ENCODE measurements at places on chromosomes 3 and 15. TPM values are rescaled to one million over a fixed set of nuclear protein-coding genes. Genes with fewer than 3 reads are reported as not detected.
A peak's percentile ranks its signal among the peaks of the same experiment; 100 is the strongest.

The CFAP92 gene
- 0.22 TPM for total RNA-seq

The FBXL2 gene
- total RNA-seq: not detected

The C3orf62 gene
- 10.9 TPM for total RNA-seq

The TLR9 gene
- total RNA-seq: 1.6 TPM

The CELF6 gene
- 2.2 TPM for total RNA-seq

The CDCP1 gene
- total RNA-seq: 8.7 TPM

The CLDN16 gene
- not detected for total RNA-seq

The PLS1 gene
- 2.6 TPM for total RNA-seq

The RLBP1 gene
- total RNA-seq: not detected

The CHRNB4 gene
- not detected for total RNA-seq

The SOX14 gene
- total RNA-seq: not detected

The ISLR2 gene
- total RNA-seq: not detected

GRCh38 chr3:107450254-107450893, 72.4 kb upstream of the BBX start:
- DNase-seq: no peak
- no peak overlapping the region for H3K4me3 ChIP-seq
- no peaks in the 10 kb centered on the region for H3K4me1 ChIP-seq
- peaks cover 4% of the 10 kb centered on the region for H3K27me3 ChIP-seq
- no peaks in the 10 kb centered on the region for H3K36me3 ChIP-seq

DNA sequence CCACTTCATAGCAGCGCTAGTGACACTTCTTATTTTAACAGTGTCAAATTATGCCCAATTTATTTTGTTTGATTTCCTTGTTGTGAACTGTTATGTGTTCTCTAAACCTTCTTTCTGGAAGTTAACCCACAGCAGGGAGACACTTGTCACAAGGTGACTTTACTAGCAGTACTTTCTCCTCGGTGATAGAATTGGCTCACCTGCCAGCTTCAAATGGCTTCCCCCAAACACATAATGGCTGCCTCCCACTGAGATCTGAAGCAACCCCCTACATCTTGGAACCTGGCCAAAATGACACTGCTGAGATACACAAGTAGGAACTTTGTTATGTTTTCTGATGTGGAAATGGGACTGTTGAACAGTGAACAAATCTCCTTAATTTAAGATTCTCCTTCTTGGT, 238.8 kb upstream of the DPH6 start:
- no peaks in the 10 kb centered on the region for H3K36me3 ChIP-seq
- H3K4me1 ChIP-seq: no peaks in the 10 kb centered on the region
- no peak overlapping the region for H3K4me3 ChIP-seq
- peaks cover 3% of the 10 kb centered on the region for H3K27me3 ChIP-seq
- H3K27ac ChIP-seq: no peak overlapping the region
- no peak for DNase-seq

- DNase-seq: no peak
- H3K4me1 ChIP-seq: peaks cover 30% of the 10 kb centered on the region
- H3K4me3 ChIP-seq: no peak overlapping the region
Observed at GRCh38 chr3:63875510-63875909, 11.8 kb downstream of the ATXN7 start.

GRCh38 chr3:69122403-69122802, at the start of gene LMOD3:
Gene LMOD3, minus strand, starts transcription at chr3:69122595. Its CDS starts 209 bp downstream, at chr3:69122386.
- H3K4me1 ChIP-seq: peaks cover 5% of the 10 kb centered on the region
- H3K27ac ChIP-seq: no peak within 1 kb of the TSS
- DNase-seq: no peak
- no peaks in the 10 kb centered on the region for H3K36me3 ChIP-seq
- no peak within 1 kb of the TSS for H3K4me3 ChIP-seq
- H3K27me3 ChIP-seq: no peaks in the 10 kb centered on the region

DNA sequence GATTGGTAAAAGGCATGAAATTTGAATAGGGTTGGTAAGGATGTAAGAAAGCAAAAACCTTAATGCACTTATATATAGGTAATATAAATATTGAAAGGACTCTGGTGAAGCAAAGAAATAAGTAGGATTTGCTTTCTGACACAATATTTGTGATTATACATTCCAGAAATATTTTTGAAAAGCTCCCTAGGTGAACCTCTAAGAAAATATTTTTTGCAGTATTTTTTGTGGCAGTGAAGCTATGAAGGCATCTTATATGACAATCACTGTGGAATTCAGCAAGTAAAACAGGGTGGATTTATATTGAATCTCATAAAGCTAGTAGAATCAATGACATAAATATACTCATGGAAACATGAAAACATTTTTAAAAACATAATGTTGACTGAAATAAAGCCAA, 119.6 kb upstream of the EPHA3 start:
- H3K27me3 ChIP-seq: no peaks in the 10 kb centered on the region
- H3K4me1 ChIP-seq: no peaks in the 10 kb centered on the region
- H3K4me3 ChIP-seq: no peak overlapping the region
- H3K36me3 ChIP-seq: no peaks in the 10 kb centered on the region
- no peak overlapping the region for H3K27ac ChIP-seq
- DNase-seq: no peak

GRCh38 chr3:122055215-122055614, at the start of gene CD86:
Gene CD86, plus strand, starts transcription at chr3:122055362. Its CDS starts 128 bp downstream, at chr3:122055490.
- no peaks in the 10 kb centered on the region for H3K4me1 ChIP-seq
- H3K36me3 ChIP-seq: no peaks in the 10 kb centered on the region
- no peak within 1 kb of the TSS for H3K4me3 ChIP-seq
- H3K27me3 ChIP-seq: peaks cover 48% of the 10 kb centered on the region

- H3K27me3 ChIP-seq: no peaks in the 10 kb centered on the region
- no peaks in the 10 kb centered on the region for H3K36me3 ChIP-seq
- no peaks in the 10 kb centered on the region for H3K4me1 ChIP-seq
- no peak overlapping the region for H3K4me3 ChIP-seq
Observed at GRCh38 chr3:104190681-104191080, 1176.0 kb upstream of the ALCAM start.

GRCh38 chr3:141456301-141456625, 30.6 kb upstream of the RASA2 start:
- peaks cover 18% of the 10 kb centered on the region for H3K4me1 ChIP-seq
- no peaks in the 10 kb centered on the region for H3K36me3 ChIP-seq
- DNase-seq: no peak
- peaks cover 2% of the 10 kb centered on the region for H3K27me3 ChIP-seq

GRCh38 chr3:193496658-193497057, 58.0 kb downstream of the ATP13A4 start:
- H3K27ac ChIP-seq: no peak overlapping the region
- no peak overlapping the region for H3K4me3 ChIP-seq
- no peak for DNase-seq

GRCh38 chr3:10223676-10224639, 24.3 kb upstream of the TATDN2 start:
- peak overlapping the region; percentile 21 for H3K27ac ChIP-seq
- H3K4me3 ChIP-seq: peak overlapping the region; percentile 46
- no peaks in the 10 kb centered on the region for H3K27me3 ChIP-seq
- peak; percentile 63 for DNase-seq
- H3K36me3 ChIP-seq: peaks cover 17% of the 10 kb centered on the region
- H3K4me1 ChIP-seq: peaks cover 54% of the 10 kb centered on the region

DNA sequence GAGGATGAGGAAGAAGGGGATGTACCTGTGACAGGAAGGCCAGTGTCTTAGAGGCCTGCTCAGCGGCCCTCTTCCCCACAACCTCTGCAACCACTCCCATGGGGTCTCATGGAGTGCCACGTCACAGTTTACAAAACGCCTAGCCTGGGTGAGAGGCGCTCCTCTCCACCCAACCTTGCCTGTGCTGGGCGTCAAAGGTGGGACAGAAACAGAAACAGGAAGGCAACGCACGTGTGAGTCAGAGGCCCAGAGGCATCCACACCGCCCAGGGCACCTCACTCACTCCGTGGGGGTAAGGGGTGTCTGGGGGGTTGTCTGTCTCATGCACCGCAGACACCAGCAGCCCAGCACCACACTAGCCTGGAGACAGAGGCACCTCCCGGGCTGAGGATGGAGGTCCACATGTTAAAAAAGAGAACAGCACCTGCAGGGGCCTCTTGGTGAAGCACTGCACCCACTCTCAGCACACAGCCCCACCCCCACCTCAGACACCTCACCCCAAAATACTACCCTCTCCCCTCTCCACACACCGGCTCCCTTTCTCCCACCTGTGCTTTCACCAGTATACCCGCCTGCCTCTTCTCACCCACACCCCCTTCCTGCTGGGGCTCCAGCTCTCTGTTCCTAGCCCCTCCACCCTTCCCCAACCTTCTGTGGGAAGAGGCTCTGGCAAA, 4.7 kb upstream of the CALML4 start:
- H3K36me3 ChIP-seq: peaks cover 3% of the 10 kb centered on the region
- no peak for DNase-seq
- peaks cover 21% of the 10 kb centered on the region for H3K4me1 ChIP-seq
- peak overlapping the region; percentile 86 for H3K27ac ChIP-seq

DNA sequence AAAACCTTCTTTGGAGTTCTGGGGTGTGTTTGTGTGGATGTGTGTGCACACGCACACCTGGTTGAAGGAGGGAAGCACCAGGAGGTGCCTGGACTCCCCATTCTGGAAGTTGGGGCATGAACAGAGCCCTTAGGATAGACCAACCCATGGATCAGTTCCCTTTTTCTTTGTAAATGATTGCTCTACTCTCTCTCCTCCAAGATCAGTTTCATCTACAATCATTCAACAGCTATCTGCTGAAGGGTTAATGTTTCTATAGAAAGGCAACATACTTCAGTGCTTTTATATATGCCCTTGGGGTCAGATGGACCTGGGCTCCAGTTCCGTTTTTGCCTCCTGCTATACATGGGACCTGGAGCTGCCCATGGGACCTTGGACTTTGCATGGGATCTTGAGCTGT, 352.1 kb upstream of the CFAP20DC start:
- H3K4me3 ChIP-seq: no peak overlapping the region
- no peak for DNase-seq
- peaks cover 1% of the 10 kb centered on the region for H3K4me1 ChIP-seq
- H3K27ac ChIP-seq: no peak overlapping the region
- H3K36me3 ChIP-seq: no peaks in the 10 kb centered on the region

- no peak overlapping the region for H3K4me3 ChIP-seq
- H3K4me1 ChIP-seq: peaks cover 13% of the 10 kb centered on the region
- H3K27me3 ChIP-seq: no peaks in the 10 kb centered on the region
Observed at GRCh38 chr15:52642386-52643361, 36.5 kb downstream of the ATOSA start.

- H3K4me3 ChIP-seq: no peak overlapping the region
- no peak for DNase-seq
- no peak overlapping the region for H3K27ac ChIP-seq
- H3K36me3 ChIP-seq: no peaks in the 10 kb centered on the region
- no peaks in the 10 kb centered on the region for H3K4me1 ChIP-seq
Observed at GRCh38 chr3:78951342-78951945, 816.4 kb downstream of the ROBO1 start.

GRCh38 chr3:170429050-170429449, 10.4 kb downstream of the CLDN11 start:
- H3K27me3 ChIP-seq: peaks cover 15% of the 10 kb centered on the region
- peaks cover 14% of the 10 kb centered on the region for H3K4me1 ChIP-seq
- no peak for DNase-seq

- no peaks in the 10 kb centered on the region for H3K27me3 ChIP-seq
- H3K4me3 ChIP-seq: no peak overlapping the region
- no peaks in the 10 kb centered on the region for H3K36me3 ChIP-seq
- H3K27ac ChIP-seq: no peak overlapping the region
Observed at GRCh38 chr3:3065876-3066275, 44.3 kb downstream of the IL5RA start.

- H3K36me3 ChIP-seq: no peaks in the 10 kb centered on the region
- peaks cover 90% of the 10 kb centered on the region for H3K27me3 ChIP-seq
- peak overlapping the region; percentile 15 for H3K27ac ChIP-seq
- peak overlapping the region; percentile 93 for H3K4me3 ChIP-seq
- DNase-seq: peak; percentile 34
Observed at GRCh38 chr15:59993950-59994401, 10.1 kb upstream of the FOXB1 start.

DNA sequence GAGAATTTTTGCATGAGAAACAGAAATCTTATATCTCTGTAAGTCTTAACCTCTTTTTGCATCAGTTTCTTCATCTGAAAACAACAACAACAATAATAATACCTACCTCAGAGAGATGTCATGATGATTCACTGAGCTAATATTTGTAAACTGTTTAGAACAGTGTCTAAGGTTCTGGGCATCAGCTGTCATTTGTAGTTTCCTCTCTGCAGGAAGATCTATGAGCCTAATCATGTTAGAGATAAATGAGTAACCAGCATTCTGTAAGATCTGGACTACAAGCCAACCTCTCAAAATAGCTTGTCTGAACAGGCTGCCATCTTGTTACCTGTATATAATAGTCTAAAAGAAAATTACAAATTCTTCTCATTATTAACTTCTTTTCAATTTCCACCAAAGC, 383.0 kb upstream of the RORA start:
- no peaks in the 10 kb centered on the region for H3K36me3 ChIP-seq
- peaks cover 2% of the 10 kb centered on the region for H3K27me3 ChIP-seq
- no peak overlapping the region for H3K4me3 ChIP-seq
- no peak for DNase-seq

DNA sequence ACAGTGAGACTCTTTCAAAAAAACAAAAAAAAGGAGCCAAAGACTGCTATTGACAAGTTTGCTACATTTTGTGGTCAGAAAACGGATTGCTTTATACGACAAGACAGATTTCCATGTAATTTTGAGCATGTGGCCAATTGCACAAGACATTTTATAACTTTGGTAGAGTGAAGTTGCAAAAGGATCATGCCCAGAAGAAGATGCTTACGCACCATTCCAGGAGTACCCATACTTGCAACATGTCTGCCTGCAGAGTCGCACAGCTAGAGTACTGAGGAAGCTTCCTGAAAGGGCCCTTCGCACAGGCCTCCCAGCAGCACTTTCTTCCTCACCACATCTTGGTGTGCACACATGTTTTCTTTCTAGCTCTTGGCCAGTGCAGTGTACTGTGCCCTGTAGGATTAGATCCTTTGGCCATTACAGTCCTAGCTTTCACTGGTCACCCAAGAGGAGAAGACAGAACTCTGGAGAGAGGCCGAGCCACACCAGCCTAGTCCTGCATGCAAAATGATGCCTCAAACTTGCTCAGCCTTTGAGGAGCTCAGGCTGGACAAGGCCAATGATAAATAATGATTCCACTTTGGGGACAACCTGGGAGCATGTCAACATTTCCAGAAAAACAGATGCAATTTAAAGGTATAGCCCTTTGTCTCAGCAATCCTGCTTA, 11.7 kb downstream of the CHDH start:
- no peaks in the 10 kb centered on the region for H3K36me3 ChIP-seq
- no peaks in the 10 kb centered on the region for H3K27me3 ChIP-seq
- no peak overlapping the region for H3K27ac ChIP-seq
- no peak for DNase-seq

- peaks cover 15% of the 10 kb centered on the region for H3K4me1 ChIP-seq
- H3K27me3 ChIP-seq: no peaks in the 10 kb centered on the region
- H3K36me3 ChIP-seq: no peaks in the 10 kb centered on the region
- no peak for DNase-seq
Observed at GRCh38 chr3:195260280-195260905, 10.6 kb downstream of the XXYLT1 start.

All from activated naive CD8-positive, alpha-beta T cell treated with anti-CD3 and anti-CD28 coated beads, Interleukin-2, amount 10 ng/mL, durations not matched to agents 7 days and 5 days (primary cell).